CD4-positive, alpha-beta T cell treated with Interleukin-6 at 100 ng/mL for 8 hours (primary cell): ENCODE measurements at places on chromosomes 5 and 9.

DNA sequence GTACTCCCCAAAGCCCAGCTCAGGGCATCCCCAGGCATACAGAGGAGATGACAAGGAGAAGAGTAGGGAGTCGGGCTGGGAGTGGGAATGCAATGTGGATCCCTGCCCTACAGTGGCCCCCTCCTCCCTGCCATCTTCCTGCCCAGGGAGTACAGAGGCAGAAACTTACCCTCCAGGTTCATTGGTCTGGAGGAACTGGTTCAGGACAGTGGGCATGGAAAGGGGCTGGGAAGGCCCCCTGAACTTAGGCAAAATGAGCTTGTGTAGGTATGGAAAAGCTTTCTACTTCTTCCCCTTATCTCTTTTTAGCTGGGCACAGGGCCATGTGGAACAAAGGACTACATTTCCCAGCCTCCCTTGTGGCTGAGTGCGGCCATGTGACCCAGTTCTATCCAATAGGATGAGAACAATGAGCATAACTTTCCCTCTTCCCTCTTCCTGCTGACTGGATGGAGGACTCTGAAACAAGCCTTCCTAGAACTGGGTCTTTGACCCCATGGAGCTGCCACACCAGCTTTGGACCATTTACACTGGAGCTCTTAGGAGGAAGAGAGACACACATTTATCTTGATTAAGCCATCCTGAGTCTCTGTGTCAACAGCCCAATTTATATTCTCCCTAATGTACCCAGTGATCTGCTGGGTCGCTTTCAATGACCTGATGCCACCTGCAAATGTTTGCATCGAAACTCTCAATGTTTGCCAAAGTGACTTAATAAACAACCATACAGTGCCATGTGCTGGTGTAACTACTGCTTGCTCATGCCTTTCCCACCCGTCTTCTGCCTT is 25.0 kb upstream of the HMCN2 start:
- peak; percentile 32 for DNase-seq

- DNase-seq = no peak
Observed at GRCh38 chr9:92483627-92484545, 1.6 kb upstream of the ASPN start.

GRCh38 chr5:62418462-62419076 is 6.0 kb downstream of the IPO11 start:
- DNase-seq = no peak

- DNase-seq = no peak
Observed at GRCh38 chr9:108003526-108003925, 514.0 kb upstream of the KLF4 start.

DNA sequence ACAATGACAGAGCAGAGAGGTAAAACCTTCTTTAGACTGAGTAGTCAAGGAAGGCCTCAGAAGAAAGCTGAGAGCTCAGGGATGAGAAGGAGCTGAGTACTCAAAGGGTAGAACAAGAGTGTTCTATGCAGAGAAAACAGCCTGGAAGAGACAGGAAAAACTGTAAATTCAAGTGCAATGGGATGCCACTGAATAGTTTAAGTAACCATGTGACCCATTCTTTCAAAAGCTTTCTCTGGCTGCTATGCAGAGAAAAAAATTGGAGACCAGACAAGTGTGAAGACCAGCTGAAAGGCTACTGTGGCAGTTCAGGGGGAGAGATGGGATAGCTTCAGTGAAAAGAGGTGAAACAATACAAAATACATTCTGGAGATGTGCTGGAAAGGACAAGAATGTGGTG is 61.3 kb upstream of the RNF38 start:
- DNase-seq = no peak

GRCh38 chr9:2634153-2634552 is 12.6 kb downstream of the VLDLR start:
- DNase-seq = no peak

DNA sequence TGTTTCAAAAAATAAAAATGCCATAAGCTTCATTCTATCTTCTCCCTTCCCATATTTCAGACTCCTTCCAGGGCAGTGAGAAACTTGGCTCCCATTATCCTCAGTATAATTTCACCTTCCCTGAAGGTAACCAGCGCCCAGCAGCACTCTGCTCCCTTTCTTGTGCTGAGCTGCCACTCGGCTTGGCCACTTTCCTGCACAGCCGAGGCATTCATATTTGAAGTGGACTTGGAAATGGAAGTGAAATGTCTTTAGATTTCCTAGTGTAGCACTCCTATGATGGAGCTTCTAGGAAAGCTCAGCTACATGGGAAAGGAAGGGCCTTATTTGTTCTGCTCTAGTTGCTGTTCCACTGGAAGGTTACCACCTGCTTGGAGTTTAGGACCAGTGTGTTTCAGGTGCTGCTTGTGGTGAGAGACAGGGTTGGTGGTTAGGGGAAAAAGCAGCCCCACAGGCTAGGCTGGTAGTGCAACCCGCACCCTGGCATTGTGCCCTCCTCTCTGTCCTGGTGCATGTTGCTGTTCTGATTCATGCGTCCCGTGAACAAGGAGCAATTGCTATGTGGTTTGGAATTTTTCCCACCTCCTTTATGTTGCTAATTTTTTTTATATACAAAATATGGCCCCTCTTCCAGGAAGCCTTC is 53.8 kb downstream of the RAD23B start:
- no peak for DNase-seq

DNA sequence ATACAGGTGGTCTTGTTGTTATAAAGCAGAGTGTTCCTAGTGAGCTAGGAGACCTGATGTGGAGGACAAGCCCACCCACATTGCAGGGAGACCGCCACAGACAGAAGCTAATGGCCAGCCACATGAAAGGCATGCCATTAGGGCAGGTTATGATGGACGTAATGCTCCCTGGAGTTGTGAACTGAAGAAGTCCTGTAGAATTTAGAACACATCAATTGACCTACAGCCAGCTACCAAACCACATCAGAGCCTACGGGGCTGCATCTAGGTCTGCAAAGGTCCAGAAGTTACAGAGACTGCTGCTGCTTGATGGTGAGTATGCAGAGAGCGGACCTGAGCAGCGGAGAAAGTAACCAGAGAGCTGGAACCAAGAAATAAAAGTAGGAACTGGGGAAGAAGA is 116.6 kb downstream of the LPAR1 start:
- no peak for DNase-seq

- no peak for DNase-seq
Observed at GRCh38 chr9:81673310-81673709, 16.0 kb downstream of the TLE1 start.

DNA sequence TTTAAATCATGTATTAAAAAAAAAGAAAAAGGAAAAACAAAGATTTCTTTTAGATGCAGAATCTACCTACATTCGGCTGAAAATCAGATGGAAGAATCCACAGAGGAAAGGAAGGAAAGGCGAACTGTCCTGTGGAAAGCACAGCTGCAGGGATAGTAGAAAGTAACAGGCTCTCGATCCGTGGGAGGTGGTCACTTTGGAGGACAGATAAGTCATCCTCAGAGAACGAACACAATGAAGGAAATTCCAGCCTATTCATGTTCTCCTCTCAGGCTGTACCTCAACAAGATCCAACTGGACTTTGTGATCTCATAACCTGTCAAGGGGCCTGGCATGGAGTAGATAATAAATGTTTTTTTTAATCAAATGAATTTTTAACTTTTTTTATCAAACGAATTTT is 72.8 kb downstream of the NR6A1 start:
- no peak for DNase-seq

- peak; percentile 17 for DNase-seq
Observed at GRCh38 chr9:131735238-131736128, 4.4 kb downstream of the RAPGEF1 start.

DNA sequence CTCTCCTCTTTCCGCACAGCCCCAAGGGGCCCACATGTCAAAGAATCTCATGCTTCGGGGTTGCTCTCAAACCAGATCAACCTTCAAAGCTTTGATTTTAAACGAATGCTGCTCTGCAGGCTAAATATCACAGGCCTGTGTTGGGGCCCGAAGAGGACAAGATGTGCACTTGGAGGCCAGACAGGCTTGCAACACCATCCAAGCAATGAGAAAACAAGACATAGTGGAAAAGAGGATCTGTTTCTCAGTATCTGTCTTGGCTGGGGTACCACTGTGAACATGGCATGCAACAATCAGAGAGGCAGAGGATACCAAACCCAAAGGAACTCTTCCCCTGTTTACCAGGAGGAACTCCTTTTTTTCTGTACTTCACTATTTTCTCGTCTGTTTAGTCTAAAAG is 321.8 kb downstream of the SLIT3 start:
- DNase-seq = no peak

- DNase-seq = no peak
Observed at GRCh38 chr5:533243-533954, 9.2 kb upstream of the SLC9A3 start.

- no peak for DNase-seq
Observed at GRCh38 chr9:33785914-33786313, 9.4 kb upstream of the PRSS3 start.

GRCh38 chr5:126988021-126988569 is 42.3 kb downstream of the MARCHF3 start:
- peak; percentile 49 for DNase-seq

GRCh38 chr5:78720227-78720985 is 71.8 kb upstream of the LHFPL2 start:
- DNase-seq = no peak

DNA sequence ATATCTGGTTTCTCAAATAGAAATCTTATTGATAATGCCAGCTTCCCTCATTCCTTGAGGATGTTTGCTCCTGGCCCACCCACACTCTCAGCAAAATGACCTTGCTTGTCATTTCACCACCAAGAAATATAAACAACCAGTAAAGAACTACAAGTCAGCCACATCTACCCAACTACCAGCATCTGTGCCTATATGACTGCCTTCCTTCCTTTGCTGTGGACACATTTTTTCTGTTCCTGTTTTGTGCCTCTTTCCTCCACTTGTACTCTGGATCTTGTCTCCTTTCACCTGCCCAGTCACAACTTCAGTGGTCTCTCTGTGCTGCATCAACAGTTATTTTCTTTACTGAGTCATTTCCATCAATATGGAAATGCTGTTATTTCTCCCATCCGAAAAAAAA is 20.3 kb downstream of the KIF2A start:
- no peak for DNase-seq

DNA sequence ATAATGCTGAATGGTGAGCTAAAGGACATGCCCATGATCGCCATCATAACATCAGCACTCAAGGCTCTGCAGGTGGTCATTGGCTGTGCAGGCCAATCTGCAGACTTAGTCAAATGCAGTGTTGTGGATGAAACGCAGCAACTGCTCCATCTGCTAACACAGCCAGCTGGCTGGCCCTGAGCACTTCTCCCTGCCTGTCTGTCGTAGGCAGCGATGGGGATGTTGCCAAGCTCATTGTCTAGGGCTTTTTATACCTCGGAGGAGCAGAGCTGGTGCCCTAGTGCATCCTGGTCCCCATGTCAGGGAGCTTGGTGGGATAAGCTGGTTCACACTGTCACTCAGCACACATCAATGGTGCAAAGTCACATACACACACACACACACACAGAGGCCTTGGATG is 189.4 kb downstream of the TENT4A start:
- DNase-seq = no peak

DNA sequence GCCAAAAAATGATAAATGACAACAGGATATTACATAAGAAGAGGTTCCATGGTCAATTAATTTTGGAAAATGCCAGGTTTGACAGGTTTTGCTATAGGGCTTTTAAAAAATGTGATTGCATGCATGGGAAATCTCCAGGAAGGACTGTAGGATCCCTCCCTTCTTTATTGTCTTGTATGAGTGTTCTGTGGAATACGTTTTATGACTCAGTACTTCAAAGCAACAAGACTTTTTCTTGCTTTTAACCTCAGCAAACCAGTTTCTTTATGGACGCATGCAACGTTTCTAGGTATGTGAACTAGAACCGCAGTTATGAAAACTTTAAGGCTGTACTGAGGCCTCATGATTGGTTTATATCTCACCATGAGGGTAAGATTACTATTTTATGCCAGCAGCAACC is 76.6 kb upstream of the NTRK2 start:
- DNase-seq = no peak

GRCh38 chr5:102975045-102975444 is 144.9 kb downstream of the GIN1 start:
- no peak for DNase-seq

- no peak for DNase-seq
Observed at GRCh38 chr5:90930756-90931431, 372.3 kb downstream of the ADGRV1 start.

- DNase-seq = no peak
Observed at GRCh38 chr9:134604834-134605233, 36.8 kb upstream of the COL5A1 start.

GRCh38 chr9:3308609-3309008 is 217.2 kb downstream of the RFX3 start:
- DNase-seq = no peak

DNA sequence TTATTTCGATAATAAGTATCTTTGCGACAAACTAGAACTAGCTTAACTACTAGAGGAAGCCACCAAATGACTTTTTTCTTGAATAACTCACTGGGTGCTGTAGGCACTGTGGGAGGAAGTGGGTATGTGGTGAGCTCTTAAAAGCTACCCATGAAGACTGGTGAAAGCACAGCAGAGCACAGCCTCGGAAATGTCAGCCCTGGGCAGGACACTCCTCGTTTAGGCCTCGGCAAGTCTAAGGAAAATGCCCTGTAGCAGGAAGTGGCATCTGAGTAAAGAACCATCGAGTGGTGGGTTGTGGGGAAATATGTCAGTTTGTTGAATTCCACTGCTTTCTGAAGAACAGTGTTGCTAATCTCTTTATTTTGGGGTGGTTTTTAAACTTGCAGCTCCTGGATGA is 44.0 kb upstream of the NCS1 start:
- DNase-seq = peak; percentile 86

- DNase-seq = no peak
Observed at GRCh38 chr5:144202072-144202471, 31.4 kb downstream of the KCTD16 start.

DNA sequence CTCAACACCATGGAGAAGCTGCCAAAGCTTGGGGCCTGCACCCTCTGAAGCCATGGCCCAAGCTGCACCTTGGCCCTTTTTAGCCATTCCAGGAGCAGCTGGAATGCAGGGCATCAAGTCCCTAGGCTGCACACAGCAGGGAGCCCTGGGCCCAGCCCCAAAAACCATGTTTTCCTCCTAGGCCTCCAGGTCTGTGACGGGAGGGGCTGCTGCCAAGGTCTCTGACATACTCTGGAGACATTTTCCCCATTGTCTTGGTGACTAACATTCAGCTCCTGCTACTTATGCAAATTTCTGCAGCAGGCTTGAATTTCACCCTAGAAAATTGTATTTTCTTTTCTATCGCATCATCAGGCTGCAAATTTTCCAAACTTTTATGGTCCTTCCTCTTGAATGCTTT is 64.6 kb downstream of the ELOVL7 start:
- DNase-seq = no peak

DNA sequence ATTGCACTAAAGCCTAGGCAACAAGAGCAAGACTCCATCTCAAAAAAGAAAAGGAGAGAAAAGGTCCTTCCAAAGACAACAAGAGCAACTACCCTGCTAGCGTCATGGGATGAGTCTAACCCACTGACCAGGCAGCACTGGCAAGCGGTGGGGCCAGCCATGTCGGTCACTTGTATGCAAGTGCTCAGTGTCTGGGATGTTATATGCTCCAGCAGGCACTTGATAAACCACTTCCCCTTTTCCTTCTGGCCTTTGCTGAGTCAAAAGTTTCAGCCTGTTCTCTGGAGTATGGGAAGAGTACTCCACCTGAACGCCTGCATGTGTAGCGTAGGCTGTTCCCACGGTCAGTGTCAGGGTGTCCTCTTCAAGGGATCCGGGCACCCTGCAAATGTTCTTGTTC is 9.2 kb upstream of the MXD3 start:
- no peak for DNase-seq
